ENCODE measurements at places on chromosomes 3 and 15.
A peak's percentile ranks its signal among the peaks of the same experiment; 100 is the strongest.

GRCh38 chr3:178169421-178169820, 366.8 kb upstream of the KCNMB2 start:
- no peak for DNase-seq

- no peak for DNase-seq
Observed at GRCh38 chr3:101828691-101829436, 20.4 kb upstream of the NFKBIZ start.

DNA sequence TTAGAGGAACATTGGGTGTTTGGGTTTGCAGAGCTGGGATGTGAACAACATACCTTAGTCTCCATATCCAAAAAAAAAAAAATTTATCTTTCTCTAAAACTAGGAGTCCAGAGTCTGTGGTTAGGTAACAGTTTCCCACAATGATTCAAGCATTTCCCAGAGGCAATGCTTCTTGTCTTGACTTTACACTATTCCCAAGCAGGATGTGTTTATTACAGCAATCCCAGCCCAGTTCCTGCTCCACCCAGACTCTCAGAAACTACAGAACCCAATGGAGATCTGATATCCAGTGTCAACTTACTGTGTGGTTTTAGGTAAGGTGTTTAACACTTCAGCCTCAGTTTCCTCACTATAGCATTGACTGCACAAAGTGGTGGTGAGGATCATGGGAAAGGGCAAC, 2.3 kb upstream of the C3orf62 start:
- DNase-seq = no peak

- no peak for DNase-seq
Observed at GRCh38 chr15:72011302-72011942, 106.5 kb downstream of the MYO9A start.

DNA sequence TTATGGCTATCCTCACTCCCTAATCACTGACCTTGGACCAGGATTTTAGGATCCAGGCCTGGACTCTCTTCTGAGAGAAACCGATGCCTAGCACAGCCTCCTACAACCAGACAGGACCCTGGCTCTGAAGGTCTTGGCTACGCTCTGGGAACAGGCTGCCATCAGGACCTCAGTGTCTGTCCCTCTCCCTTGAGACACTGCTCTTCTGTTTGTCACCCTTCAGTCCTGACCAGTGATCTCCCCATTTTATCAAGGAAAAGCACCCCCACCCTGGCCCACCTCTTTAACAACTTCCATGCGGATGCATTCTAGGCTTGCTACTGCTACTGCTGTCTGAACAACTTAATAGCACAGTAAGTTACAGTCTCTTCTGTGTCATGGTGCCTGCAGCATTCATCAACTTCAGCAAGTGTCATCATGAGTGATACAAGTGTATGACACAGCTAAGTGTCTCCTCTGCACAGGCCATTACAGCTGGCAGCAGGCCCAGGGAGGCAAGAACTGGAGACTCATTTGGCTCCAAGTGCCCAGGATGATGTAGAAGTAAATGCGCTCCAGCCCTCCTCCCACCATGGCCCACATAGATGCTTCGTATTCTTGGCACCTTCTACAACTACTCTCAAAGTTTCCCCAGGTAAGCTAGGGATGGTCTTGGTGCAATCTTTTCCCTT, 302.4 kb downstream of the EPHB1 start:
- no peak for DNase-seq

DNA sequence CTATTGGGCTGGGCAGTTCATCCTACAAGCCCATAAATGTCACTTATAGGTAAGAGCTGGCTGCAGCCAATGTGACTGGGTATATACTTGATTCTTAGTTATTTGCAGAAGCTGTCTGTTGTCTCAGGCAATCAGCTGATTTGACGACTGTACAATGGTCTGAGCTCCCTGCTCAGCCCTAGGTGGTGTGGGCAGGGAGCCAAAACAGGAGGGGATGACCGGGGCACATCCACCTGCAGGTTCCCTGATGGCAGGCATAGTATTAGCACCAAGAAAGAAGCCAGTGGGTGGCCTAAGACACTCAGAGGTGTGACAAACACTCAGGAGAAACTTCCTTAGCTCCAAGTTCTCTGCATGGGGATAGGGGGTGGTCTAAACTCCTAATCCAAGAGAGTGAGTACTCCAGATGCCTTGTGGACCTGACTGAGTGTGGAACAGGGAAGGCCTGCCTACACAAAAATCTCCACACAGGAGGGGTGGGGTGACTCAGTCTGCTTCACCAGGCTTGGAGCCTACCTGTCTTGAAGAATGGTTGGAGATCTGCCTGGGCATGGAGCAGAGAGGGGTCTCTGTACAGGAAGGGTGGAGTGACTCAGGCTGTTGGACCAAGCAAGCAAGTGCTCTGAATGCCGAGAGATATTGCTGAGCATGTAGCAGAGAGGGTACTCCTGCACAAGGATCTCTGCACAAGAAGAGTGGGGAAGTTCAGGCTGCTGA, 690.4 kb upstream of the NAALADL2 start:
- no peak for DNase-seq

DNA sequence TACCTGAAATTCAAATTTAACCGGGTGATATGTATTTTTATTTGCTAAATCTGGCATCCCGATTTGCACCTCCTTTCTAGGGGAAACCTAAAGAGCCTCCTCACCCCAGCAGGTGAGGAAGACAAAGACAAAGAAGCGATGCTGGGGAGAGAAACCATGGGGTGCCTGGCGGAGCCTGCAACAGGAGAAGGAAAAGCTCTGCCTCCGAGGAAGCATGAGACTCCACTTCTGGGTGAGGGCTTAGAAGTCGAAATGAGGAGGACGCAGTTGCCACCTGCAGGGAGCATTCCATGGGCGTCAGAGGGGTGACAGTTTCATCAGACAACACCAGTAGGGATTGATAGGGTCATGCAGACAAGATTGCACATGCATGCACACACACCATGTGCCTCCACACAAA, 30.5 kb upstream of the LYZL4 start:
- DNase-seq = no peak

- DNase-seq = no peak
Observed at GRCh38 chr3:67106874-67107273, 108.8 kb downstream of the KBTBD8 start.

DNA sequence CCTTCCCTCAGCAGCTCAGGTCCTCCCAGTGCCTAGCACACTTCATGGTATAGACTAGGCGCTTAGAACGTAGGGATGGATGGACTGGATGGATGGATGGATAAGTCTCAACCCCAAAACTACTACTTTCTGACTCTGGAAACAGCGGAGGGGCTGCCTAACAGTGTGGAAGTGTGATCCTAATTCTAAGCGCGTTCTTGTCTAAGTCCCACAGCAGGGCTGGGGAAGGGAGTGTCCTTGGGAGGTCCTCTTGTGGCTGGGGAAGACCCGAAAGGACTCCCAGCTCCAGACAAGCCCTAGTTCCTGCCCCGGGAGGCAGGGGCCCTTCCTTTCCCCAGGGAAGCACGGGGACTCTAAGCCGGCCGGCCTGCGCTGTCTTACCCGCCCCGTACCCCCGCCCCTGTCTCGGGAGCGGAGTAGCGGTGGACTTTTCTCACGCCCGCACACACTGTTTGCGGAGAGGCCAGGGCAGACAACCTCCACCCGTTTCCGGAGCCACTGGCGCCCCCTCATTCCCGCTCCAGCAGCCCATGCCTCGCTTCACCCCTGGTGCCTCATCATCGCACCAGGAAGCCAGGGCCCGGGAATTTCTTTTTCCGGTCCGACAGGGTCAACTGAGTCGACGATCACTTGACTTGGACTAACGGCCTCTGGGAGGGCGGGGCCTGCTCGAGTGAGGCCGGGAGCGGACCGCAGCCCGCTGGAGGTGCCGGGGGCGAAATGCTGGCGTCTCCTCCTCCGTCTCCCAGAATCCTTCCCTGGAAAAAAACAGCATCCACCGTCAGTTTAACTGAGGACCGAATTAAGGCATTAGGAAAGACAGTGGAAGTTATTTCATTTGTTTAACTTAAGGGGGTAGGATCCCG, 133.3 kb downstream of the TBC1D2B start:
- peak; percentile 37 for DNase-seq

DNA sequence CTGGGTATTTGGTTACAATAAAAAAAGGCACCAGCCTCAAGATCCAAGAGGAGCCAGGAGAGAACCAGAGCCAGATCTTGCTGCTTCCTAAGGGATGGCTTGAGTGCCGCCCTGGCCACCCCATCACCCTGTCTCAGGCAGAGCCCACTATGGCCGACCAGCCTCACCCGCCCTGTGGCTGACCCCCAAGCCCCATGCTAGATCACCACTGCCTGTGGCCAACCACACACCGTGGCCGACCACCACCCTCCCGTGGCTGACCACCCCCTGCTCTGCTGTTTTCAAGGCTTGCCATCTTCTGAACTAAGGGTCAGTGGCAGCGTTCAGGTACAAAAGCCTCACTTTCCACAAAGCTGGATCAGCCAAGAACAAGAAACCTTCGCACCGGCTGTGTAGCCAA, 12.0 kb downstream of the CSPG5 start:
- no peak for DNase-seq

GRCh38 chr15:31740203-31740602, 290.1 kb upstream of the CHRNA7 start:
- no peak for DNase-seq

DNA sequence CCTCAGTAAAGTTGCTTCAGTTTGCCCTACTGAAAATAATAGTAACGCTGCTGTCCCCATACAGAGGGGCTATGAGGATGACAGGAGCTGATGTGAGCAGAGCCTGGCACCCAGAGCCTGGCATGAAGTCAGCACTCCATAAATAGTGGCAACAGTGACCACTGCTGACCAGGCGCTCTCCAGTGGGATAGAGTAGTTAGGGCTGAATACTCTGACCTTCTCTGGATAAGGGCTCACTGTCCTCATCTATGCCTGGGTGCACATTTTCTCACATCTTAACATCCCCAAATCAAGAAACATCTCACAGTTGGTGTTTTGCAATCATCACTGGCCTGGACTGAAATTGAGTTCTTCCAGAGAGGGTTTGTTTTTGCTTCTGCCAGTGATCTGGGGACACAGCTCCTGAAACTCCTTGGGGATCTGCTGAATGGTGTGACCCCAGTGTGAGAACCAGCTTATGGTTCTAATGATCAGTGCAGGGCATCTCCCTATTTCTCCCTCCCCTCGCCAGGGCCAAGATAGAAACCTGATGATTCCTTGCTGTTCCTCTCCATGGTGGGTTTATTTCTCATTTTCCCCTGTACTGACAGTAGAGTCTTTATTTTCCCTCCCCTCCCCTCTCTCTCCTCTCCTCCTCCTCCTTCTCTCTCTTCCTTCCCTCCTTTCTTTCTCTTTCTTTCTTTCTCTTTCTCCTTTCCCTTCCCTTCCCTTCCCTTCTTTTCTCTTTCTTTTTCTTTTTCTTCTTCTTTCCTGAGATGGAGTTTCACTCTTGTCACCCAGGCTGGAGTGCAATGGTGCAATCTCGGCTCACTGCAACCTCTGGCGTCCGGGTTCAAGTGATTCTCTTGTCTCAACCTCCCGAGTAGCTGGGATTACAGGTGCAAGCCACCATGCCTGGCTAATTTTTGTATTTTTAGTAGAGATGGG, 3.5 kb upstream of the PCSK6 start:
- DNase-seq = no peak

DNA sequence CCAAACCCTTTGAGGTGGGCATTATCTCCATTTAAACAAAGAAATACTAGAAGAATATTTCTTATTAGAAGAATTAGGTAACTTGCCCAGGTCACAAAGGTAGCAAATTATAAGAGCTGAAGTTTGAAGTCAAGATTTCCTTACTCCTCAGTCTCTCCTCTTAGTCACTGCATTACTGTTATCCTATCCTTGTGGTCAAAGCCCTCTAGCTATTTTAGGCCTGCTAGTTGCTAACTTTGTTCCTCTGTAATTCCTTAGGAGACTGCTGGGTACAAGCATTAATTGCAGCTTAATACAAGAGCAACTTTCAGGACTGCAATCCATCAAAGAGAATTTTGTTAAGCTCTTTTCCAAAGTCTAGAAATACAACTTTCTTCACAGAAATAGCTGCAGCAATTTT, 528.2 kb downstream of the ZIC1 start:
- no peak for DNase-seq

DNA sequence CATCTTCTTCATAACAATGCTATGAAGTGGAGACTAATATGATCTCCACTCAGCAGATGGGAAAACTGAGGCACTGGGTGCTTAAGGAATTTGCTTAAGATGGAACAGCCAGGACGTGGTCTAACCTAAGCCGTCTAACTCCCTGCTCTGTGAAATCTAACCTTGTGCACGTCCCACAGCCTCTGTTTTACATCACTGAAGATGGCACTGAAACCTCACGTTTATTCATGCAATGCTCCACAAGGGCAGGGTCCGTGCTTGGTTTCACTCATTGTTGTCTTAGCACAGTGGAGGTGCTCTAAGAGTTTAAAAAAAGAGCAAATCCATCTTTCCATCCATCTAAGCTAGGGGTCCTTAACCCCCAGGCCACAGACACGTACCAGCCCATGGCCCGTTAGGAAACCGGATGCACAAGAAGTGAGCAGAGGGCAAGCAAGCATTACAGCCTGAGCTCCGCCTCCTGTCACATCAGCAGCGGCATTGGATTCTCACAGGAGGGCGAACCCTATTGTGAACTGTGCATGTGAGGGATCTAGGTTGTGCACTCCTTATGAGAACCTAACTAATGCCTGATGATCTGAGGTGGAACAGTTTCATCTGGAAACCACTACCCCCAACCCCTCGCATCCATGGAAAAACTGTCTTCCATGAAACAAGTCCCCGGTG, 118.0 kb downstream of the FOXP1 start:
- DNase-seq = no peak
